ENCODE measurements at places on chromosomes 12 and 14. TPM values are rescaled to one million over a fixed set of nuclear protein-coding genes. Genes with fewer than 3 reads are reported as not detected.

- DNase-seq, result no peak
These were observed 118.1 kb upstream of the OR4E1 start for GRCh38 chr14:21791749-21792148.

DNA sequence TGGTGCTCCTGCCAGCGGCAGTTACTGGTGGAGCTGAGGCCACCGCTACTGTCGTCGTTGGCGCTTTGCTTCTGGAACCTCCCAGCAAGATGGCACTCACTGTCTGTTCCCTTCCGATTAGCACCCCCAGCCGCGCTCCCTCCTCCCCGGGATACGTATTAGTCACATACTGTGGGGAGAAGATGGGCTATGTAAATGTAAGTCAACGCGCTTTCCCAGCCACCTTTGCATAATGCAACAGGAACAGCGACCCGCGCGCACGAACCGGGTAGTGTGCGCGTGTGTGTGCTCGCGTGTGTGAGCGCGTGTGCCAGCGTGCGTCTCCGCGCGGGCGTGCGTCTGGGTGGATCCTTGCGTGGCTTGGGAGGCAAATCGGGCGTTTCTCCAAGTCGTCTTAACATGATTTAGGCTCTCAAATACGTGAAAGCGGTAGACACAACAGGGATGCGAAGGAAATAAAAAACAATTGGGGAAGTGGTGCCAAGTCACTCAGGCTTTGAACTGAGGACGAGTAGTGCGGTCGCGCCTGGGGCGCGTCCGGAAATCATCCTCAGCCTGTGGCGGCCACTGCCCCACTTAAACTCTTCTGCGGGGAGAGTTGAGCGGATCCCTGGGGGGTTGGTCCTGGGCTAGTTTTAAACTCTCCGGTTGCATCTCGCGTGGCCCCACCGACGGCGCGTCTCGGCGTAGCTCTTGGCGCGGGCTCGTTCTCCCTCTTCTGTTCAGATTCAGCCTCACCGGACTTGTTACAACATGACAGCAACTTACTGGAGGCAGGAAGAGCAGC lies 1.8 kb downstream of the FLRT2 start:
- peak; percentile 71 for DNase-seq

GRCh38 chr12:93438266-93439050 lies 3.3 kb downstream of the UBE2N start:
- no peak for DNase-seq

Gene ALDH1L2
- 9.0 TPM for total RNA-seq

- DNase-seq, result no peak
These were observed 50.3 kb upstream of the PCED1B start for GRCh38 chr12:47028981-47029708.

Gene RTL1
- total RNA-seq, result not detected

GRCh38 chr12:94327809-94328208 lies 131.9 kb downstream of the CEP83 start:
- DNase-seq, result no peak

Gene VRTN
- not detected for total RNA-seq

- DNase-seq, result no peak
These were observed 75.3 kb downstream of the GARIN6 start for GRCh38 chr12:99722690-99723486.

DNA sequence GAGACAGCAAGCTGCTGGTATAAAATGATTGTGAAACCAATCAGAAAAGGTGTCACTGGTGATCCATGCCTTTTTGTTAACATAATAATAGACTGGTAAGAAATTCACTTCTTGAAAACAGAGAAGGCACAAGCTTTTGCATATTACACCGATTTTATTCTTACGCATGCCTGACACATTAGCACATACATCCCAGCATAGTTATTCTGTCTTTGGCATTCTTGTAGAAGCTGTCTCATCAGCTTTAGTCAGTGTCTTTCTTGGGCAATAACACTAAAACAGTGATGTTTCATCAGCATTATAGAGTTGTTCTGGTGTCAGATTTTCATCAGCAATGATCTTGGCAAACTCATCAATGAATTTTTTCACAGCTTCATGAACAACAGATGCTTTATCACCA lies 283.4 kb upstream of the TMTC1 start:
- DNase-seq, result no peak

GRCh38 chr12:75822416-75822815 lies 209.2 kb downstream of the PHLDA1 start:
- no peak for DNase-seq

GRCh38 chr12:6364044-6364374 lies 11.4 kb downstream of the SCNN1A start:
- peak; percentile 71 for DNase-seq

Measured in left cardiac atrium (tissue), 4 donors.